ENCODE measurements at places on chromosomes 3 and 15. TPM values are rescaled to one million over a fixed set of nuclear protein-coding genes. Genes with fewer than 3 reads are reported as not detected.

The CCR1 gene
- not detected for total RNA-seq

DNA sequence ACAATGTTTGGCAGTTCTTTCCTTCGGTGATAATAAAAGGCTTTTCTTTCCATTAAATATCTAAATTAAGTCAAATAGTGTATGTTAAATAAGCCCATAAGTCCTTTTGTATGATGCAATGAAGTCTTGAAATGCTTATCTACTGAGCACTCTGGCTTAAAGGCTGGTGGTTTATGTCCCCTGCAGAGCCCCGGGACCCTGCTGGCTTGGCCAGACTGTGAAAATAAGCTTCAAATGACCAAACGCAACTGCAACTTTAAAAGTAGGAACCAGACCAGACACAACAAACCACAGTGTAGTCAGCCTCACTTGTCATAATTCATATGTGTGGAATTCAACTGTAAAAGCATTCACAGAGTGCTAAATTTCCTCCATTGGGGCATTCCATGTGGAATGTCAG is 72.5 kb downstream of the FOXP1 start:
- no peaks in the 10 kb centered on the region for H3K36me3 ChIP-seq
- peak overlapping the region; percentile 35 for H3K27ac ChIP-seq
- peak; percentile 90 for DNase-seq
- H3K4me3 ChIP-seq, result no peak overlapping the region

The CHRNB4 gene
- not detected for total RNA-seq

The HYPK gene
- total RNA-seq, result 1.4 TPM

GRCh38 chr15:40454904-40455391 is 14.2 kb downstream of the BAHD1 start:
- H3K4me1 ChIP-seq, result peaks cover 12% of the 10 kb centered on the region
- H3K36me3 ChIP-seq, result peaks cover 9% of the 10 kb centered on the region
- no peak overlapping the region for H3K4me3 ChIP-seq
- H3K27me3 ChIP-seq, result no peaks in the 10 kb centered on the region

The GUCA1C gene
- not detected for total RNA-seq

GRCh38 chr3:56870436-56870835 is 68.7 kb upstream of the ARHGEF3 start:
- no peak overlapping the region for H3K27ac ChIP-seq
- H3K4me1 ChIP-seq, result peaks cover 2% of the 10 kb centered on the region
- peak; percentile 28 for DNase-seq
- H3K36me3 ChIP-seq, result no peaks in the 10 kb centered on the region

The GLCE gene
- total RNA-seq, result 38.0 TPM

The RRP9 gene
- total RNA-seq, result 38.6 TPM

DNA sequence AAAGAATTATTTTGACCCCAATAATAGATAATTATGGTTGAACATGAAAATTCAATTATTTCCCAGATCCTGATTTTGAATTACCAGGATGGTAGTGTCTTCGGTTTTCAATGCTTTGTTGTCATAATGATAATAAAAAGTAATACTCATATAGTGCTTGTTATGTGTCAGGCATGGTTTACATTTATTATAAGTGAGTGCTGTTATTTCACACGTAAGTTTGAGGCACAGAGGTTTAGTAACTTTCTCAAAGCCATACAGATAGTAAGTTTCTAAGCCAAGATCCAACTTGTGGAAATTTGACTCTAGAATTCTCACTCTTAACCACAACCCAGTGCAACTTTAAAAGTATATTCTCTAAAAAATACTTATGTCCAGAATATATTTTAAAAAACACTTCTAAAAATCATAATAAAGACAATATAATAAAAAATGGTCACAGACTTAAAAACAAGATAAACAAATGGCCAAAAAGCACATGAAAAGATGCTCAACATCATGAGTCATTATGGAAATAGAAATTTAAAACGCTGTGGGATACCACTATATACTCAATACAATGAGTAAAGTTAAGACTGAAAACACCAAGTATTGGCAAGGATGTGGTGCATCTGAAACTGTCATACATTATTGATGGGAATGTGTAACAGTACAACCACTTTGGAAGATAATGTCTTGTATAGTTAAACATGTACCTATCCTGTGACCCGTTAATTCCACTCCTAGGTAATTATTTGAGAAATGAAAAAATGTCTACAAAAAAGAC is 45.2 kb downstream of the SPRED1 start:
- no peak overlapping the region for H3K27ac ChIP-seq
- no peaks in the 10 kb centered on the region for H3K27me3 ChIP-seq
- peak; percentile 62 for DNase-seq
- H3K4me1 ChIP-seq, result peaks cover 2% of the 10 kb centered on the region
- H3K4me3 ChIP-seq, result no peak overlapping the region
- 0 out of 2 replicates have a peak, but pooled peaks cover 2% of the 10 kb centered on the region for H3K36me3 ChIP-seq

DNA sequence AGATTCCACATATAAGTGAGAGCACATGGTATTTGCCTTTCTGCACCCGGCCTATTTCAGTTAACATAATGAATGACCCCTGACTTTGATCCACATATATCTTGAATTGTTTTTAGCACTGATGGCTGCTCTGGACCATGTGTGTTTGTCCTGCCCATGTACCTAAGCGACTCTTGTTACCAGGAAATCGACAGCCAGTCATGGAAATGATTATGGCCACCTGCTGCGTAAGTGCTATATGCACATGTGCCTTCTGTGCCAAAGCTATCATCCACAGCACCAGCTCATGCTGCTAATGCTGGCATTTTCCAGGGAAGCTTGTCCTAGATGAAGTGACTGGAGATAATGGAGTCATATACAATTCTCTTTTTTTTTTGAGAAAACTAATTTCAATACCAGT is 103.7 kb downstream of the PEX5L start:
- no peaks in the 10 kb centered on the region for H3K27me3 ChIP-seq
- no peaks in the 10 kb centered on the region for H3K36me3 ChIP-seq
- no peak for DNase-seq
- no peak overlapping the region for H3K4me3 ChIP-seq

- DNase-seq, result no peak
- no peaks in the 10 kb centered on the region for H3K27me3 ChIP-seq
- H3K4me1 ChIP-seq, result no peaks in the 10 kb centered on the region
- H3K36me3 ChIP-seq, result no peaks in the 10 kb centered on the region
- H3K4me3 ChIP-seq, result no peak overlapping the region
These were observed 171.7 kb downstream of the WNT5A start for GRCh38 chr3:55315396-55315795.

The MYL3 gene
- total RNA-seq, result not detected

- H3K27ac ChIP-seq, result no peak overlapping the region
- peaks cover 7% of the 10 kb centered on the region for H3K4me1 ChIP-seq
- no peak overlapping the region for H3K4me3 ChIP-seq
- no peaks in the 10 kb centered on the region for H3K27me3 ChIP-seq
- H3K36me3 ChIP-seq, result no peaks in the 10 kb centered on the region
These were observed 32.1 kb downstream of the TFDP2 start for GRCh38 chr3:142117056-142117851.

DNA sequence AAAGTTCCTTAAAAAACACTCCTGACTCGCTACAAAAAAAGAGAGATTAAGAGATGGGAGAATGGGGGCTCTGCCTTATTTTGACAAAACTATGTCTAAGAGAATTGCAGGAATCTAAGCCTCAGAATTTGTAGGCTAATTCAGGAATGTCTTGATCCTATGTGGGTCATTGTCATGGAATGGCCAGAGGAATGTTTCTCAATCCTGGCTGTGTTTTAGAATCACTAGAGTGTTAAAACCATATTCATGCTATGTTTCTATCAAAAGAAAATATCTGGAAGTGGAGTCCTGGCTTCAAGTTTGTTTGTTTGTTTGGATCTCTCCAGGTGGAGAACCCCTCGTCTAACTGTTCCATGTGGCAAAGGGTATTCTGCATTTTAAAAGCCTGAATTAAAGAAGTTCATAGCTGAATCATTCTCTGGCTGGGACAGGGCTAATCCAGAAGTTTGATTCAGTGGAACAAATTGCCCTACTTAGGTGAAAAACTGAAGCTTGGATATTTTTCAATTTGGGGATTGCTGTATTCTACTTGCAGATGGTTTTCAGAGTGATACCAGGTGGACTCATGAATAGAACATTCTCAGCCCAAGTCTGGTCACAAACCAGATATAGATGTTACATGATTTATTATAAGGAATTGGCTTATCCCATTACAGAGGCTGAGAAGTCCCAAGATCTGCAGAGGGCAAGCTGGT is 28.2 kb downstream of the GJD2 start:
- peak; percentile 41 for DNase-seq
- H3K36me3 ChIP-seq, result no peaks in the 10 kb centered on the region
- H3K4me1 ChIP-seq, result peaks cover 11% of the 10 kb centered on the region
- H3K27ac ChIP-seq, result no peak overlapping the region
- H3K4me3 ChIP-seq, result no peak overlapping the region

The AMT gene
- total RNA-seq, result 0.36 TPM

DNA sequence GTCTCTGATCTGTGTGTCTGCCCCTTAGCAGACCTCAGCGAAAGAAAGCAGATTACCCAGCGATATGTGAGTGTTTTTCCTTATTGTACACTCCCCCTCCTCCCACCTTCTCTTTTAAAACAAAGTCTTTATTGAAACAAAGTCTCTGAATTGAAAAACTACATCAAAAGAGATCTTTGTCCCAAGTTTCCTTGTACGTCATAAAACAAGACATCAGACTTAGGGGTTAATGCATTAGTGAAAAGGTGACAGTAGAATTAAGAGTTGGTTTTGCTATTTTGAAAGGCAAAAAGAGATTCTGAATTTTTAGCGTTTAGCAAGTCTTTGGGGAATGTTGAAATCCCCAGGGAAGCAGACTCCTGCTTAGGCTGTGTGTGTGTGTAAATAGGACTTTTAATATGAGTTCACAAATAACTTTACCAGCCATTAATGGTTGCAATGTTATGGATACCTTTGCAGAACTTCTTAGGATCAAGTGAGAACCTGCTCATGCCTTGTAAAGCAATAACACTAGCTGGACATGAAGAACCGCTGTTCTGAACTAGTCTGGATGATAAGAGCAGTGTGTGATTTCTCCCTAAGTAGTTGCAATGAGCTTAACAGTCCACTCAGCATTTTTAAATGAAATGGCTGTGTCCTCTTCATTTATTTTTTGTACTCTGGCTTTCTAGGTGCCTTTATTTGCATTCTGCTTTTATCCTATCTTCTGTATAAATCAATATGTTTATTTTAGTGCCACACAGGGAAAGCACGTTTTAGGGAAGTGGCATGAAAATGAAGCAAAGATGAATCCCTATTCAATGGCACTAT is 136.6 kb downstream of the MCTP2 start:
- no peak overlapping the region for H3K27ac ChIP-seq
- no peak overlapping the region for H3K4me3 ChIP-seq
- H3K4me1 ChIP-seq, result no peaks in the 10 kb centered on the region
- no peaks in the 10 kb centered on the region for H3K27me3 ChIP-seq
- no peak for DNase-seq

DNA sequence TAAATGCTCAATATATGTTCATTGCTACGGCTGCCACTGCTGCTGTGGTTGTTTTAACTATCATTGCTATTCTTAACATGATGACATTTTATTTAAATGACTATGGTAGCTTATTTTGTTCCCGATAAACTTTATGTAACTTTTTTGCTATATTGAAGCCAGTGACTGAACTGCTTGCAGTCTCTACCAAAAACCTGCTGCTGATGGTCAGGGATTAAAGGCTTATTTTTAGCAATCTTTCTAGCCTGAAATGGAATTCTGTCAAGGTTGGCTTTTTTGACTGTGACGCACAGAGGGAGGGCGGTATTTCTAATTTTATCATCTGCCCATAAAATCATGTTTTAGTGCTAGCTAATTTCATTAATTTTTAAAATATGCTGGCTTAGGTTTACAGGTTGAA is 271.8 kb downstream of the KCNH8 start:
- no peaks in the 10 kb centered on the region for H3K4me1 ChIP-seq
- no peak for DNase-seq
- no peak overlapping the region for H3K4me3 ChIP-seq
- no peaks in the 10 kb centered on the region for H3K27me3 ChIP-seq
- H3K27ac ChIP-seq, result no peak overlapping the region
- H3K36me3 ChIP-seq, result no peaks in the 10 kb centered on the region

- peak; percentile 11 for DNase-seq
- no peak overlapping the region for H3K27ac ChIP-seq
- H3K36me3 ChIP-seq, result no peaks in the 10 kb centered on the region
- H3K4me1 ChIP-seq, result 0 out of 2 replicates have a peak, but pooled peaks cover 2% of the 10 kb centered on the region
- H3K27me3 ChIP-seq, result no peaks in the 10 kb centered on the region
- no peak overlapping the region for H3K4me3 ChIP-seq
These were observed 99.1 kb downstream of the OXSM start for GRCh38 chr3:25888892-25889524.

GRCh38 chr3:98588065-98588464 is 5.3 kb downstream of the CPOX start:
- no peak overlapping the region for H3K4me3 ChIP-seq
- no peaks in the 10 kb centered on the region for H3K27me3 ChIP-seq
- peaks cover 20% of the 10 kb centered on the region for H3K36me3 ChIP-seq
- no peaks in the 10 kb centered on the region for H3K4me1 ChIP-seq
- DNase-seq, result peak; percentile 29

- H3K27ac ChIP-seq, result no peak overlapping the region
- no peaks in the 10 kb centered on the region for H3K4me1 ChIP-seq
- DNase-seq, result no peak
- no peaks in the 10 kb centered on the region for H3K27me3 ChIP-seq
These were observed 10.1 kb upstream of the MINDY2 start for GRCh38 chr15:58761010-58761388.

DNA sequence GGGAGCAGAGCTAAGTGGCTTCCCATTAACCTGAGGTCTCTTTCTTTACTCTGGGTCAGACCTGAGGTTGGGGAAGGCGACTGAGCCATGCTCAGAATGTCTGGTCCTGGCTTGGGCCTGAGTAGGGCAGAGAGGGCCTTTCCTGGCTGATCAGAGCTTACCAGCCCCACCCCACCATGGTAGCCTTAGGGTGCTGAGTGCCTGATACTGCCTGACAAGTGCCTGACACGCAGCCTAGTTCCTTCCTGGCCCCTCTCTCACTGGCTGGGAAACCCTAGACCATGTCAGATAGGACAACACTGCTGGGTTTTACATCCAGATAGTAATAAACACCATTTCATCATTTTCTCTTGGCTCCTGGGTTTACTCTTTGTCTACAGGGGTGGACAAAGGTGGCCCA is 25.8 kb upstream of the DOCK3 start:
- no peak overlapping the region for H3K27ac ChIP-seq
- no peaks in the 10 kb centered on the region for H3K27me3 ChIP-seq
- peaks cover 2% of the 10 kb centered on the region for H3K36me3 ChIP-seq
- no peak for DNase-seq
- H3K4me1 ChIP-seq, result no peaks in the 10 kb centered on the region

- H3K4me1 ChIP-seq, result peaks cover 5% of the 10 kb centered on the region
- H3K27ac ChIP-seq, result no peak overlapping the region
- peaks cover 10% of the 10 kb centered on the region for H3K36me3 ChIP-seq
- H3K27me3 ChIP-seq, result no peaks in the 10 kb centered on the region
These were observed 47.0 kb upstream of the SCAANT1 start for GRCh38 chr3:63959146-63959545.

The LNP1 gene
- 2.2 TPM for total RNA-seq

DNA sequence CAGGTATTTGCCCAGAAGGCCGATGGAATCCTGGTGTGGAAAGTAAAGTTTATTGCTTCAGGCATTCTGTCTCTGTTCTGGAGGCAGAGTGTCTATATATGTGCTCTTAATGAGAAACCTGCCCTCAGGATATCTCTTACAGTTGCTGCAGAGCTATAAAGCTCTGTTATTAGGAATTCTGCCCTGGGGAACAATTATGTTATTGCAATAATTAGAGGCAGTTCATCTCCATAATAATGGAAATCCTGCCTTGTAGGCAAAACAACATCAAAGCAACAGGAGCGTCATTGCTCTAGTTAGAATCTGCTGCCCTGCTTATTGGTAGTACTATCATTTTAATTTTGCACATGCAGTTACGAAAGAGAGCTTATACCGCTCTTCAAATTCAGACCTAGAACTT is 175.6 kb downstream of the IL5RA start:
- H3K4me1 ChIP-seq, result no peaks in the 10 kb centered on the region
- DNase-seq, result no peak
- H3K27me3 ChIP-seq, result no peaks in the 10 kb centered on the region

GRCh38 chr3:166580561-166580960 is 743.3 kb upstream of the BCHE start:
- no peaks in the 10 kb centered on the region for H3K4me1 ChIP-seq
- no peak overlapping the region for H3K27ac ChIP-seq
- DNase-seq, result no peak
- no peak overlapping the region for H3K4me3 ChIP-seq
- no peaks in the 10 kb centered on the region for H3K27me3 ChIP-seq

Measured in IMR-90 (cell line).